ENCODE measurements at places on chromosomes 13 and 19.

DNA sequence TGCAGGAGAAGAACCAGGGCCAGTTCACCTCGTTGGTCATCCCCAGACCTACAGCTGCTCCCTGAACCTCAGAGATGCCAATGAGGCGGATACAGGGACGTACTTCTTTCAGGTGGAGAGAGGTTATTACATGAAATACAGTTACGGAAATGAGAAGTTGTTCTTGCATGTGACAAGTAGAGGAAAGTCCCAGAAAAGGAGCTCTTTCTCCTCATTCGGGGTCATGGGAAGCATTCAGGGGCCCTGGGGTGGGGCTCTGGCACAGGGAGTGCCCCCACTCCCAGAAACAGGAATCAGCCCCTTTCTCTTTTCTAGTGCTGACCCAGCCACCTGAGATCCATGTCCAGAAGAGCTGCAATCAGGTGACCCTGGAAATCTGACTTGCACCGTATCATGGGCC, 4.5 kb upstream of the SIGLEC9 start:
- H3K4me1 ChIP-seq, result peaks cover 72% of the 10 kb centered on the region
- peaks cover 11% of the 10 kb centered on the region for H3K36me3 ChIP-seq
- DNase-seq, result no peak
- peak overlapping the region; percentile 38 for H3K27ac ChIP-seq
- H3K4me3 ChIP-seq, result no peak overlapping the region

DNA sequence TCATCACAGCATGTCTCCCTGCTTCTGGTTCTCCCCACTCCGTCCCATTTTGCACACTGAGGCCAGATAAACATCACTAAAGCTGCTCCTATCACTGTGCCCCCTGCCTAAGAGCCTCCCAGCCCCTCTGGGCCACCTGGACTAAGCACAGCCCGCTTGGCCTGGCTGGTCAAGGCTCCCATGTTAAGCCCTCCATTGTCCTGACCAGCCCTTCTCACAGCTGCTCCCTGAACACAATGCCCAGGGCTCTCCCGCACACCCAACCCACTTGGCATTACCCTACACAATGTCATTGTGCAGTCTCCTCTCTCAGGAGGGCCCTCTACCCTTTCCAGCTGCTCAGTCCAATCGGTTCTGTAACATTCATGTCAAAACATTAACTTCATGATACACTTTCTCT, 133.4 kb downstream of the NUFIP1 start:
- no peaks in the 10 kb centered on the region for H3K4me1 ChIP-seq
- H3K27me3 ChIP-seq, result peaks cover 17% of the 10 kb centered on the region
- H3K36me3 ChIP-seq, result no peaks in the 10 kb centered on the region
- H3K27ac ChIP-seq, result no peak overlapping the region
- no peak for DNase-seq

- H3K4me3 ChIP-seq, result no peak overlapping the region
- peaks cover 26% of the 10 kb centered on the region for H3K4me1 ChIP-seq
- H3K36me3 ChIP-seq, result peaks cover 2% of the 10 kb centered on the region
Measured at GRCh38 chr13:99125326-99125915, 75.2 kb upstream of the UBAC2 start.

DNA sequence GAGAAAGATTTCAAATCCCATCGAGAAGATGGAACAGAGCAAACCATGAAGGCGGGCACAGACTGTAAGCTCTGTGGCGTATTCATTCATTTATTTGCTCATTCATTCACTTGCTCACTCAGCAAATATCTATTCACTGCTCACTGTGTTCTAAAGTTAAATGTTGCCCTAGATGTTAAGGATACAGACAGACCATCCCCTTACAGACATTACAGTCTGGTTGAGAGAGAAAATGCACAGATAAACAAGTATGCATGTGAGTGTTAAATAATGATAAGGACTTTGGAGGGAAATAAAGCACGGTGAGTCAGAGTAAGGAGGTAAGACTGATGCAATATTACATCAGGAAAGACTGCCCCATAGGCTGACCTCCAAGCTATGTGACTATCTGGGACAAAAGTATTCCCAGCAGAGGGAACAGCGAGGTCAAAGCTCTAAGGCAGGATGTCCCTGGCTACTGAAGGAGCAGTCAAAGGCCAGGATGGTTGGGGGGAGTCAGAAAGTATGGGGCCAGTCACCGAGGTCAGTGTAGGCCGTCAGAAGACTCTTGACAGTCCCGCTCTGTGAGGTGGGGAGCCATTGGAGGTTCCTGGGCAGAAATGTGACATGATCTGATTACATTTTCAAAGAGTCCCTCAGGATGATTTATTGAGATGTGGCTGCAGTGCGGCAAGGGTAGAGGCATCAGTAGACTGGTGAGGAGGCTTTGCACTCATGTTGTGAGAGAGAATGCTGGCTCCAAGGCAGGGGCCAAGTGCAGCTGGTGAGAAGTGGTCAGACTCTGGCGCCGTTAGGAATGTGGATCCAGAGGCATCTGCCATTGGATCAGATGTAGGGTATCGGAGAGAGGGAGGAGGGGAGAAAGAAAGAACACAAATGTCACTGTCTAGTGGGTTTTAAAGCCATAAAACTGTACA, 37.9 kb downstream of the MBNL2 start:
- H3K4me1 ChIP-seq, result peaks cover 70% of the 10 kb centered on the region
- H3K36me3 ChIP-seq, result peaks cover 18% of the 10 kb centered on the region
- no peak for DNase-seq
- H3K4me3 ChIP-seq, result no peak overlapping the region

DNA sequence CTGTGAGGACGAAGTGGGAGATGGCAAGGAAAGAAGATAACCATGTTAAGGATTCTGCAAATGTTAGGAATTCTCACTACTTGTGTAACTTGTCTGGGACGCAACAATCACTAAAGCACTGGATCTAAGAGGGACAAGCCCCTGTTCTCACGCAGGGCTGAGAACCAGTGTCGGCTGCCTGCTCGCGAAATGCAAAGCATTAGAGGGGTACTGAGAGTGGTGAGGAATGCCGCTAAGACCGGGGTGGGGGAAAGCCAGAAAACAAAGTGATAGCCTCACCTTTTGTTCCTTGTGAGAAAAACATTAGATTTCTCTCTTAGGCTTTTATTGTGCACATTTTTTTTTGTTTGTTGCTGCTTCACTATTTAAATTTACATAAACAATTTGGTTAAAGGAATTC, 241.9 kb downstream of the ABCC4 start:
- H3K36me3 ChIP-seq, result no peaks in the 10 kb centered on the region
- no peaks in the 10 kb centered on the region for H3K27me3 ChIP-seq
- no peak for DNase-seq
- no peak overlapping the region for H3K4me3 ChIP-seq
- no peaks in the 10 kb centered on the region for H3K4me1 ChIP-seq

DNA sequence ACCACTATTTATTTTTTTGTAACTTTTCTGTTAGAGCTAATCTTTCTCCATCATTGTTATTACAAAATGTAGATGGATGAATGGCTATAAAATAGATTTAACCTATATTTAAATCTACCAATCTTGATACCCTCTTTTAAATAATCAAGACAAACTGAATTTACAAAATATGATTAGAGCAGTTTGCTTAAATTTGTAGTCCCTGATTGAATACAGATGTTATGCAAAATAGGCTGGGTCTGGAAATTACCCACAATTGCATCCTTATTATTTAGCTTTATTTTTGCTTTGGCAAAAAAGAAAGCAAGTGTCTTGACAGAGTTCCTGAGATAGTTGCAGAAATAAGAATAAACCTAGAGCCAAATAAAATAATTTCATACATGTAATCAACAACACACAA, 352.8 kb downstream of the KLF12 start:
- peaks cover 22% of the 10 kb centered on the region for H3K36me3 ChIP-seq
- DNase-seq, result no peak
- no peaks in the 10 kb centered on the region for H3K4me1 ChIP-seq
- no peak overlapping the region for H3K4me3 ChIP-seq

DNA sequence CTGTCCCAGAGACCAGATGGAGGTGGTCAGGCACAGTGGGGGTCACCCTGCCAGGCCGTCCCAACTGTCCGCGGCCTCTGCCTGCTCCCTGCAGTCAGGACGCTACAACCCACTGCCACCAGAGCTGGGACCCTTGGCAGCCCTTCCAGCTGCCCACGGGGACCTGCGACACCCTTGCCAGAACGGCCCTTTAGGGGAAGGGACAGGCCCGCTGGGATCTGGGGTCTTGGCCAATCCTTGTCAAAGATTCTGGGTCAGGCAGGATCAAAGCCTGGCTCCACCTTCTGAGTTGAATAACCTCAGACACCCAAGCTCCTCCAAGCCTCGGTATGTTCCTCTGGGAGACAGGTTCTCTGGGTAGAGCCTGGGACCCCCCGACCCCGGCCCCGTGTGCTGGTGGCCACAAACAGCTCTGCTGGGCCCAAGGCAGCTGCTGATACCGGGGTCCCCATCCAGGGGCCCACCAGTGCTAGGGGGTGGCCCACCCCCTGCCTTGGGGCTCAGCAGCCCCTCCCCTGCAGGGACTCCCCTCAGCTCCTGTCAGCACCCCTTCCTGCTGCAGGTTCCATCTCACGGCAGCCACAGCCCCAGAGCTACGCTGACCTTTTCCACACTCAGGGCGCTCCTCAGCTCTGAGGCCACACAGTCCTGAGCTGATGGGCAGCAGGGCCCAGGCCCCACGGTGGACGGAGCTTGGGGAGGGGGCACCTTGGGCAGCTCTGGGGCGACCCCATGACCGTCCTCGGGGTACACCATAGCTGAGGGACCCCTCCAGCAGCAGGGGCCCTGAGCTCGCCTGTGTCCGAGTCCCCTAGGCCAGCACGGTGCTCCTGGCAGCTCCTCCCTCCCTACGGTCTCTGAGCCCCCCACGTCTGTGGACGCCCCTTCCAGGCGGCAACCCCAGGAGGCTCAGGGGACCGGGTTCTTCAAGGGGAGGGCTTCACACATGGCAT, 18.4 kb downstream of the SBNO2 start:
- no peaks in the 10 kb centered on the region for H3K27me3 ChIP-seq
- no peak overlapping the region for H3K27ac ChIP-seq
- H3K36me3 ChIP-seq, result peaks cover 8% of the 10 kb centered on the region
- DNase-seq, result no peak

DNA sequence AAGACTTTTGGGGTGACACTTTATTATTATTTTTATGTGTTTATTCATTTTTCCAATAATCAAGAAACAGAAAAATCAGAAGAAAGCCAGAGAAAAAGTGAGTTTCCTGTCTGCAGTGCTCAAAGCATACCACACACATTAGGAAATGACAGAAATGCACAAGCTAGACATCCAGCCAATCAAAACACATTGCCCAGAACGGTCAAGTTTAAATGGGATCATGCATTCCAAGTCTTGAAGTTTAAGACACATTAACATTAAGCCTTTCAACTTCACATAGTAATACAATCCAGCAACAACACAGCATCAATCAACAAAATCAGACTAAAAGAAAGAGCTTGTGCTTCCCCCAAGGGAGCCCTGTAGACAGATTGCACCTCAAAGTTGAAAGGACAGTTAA, 28.7 kb upstream of the MEDAG start:
- DNase-seq, result no peak
- no peak overlapping the region for H3K4me3 ChIP-seq
- no peak overlapping the region for H3K27ac ChIP-seq
- no peaks in the 10 kb centered on the region for H3K36me3 ChIP-seq
- H3K27me3 ChIP-seq, result peaks cover 22% of the 10 kb centered on the region

DNA sequence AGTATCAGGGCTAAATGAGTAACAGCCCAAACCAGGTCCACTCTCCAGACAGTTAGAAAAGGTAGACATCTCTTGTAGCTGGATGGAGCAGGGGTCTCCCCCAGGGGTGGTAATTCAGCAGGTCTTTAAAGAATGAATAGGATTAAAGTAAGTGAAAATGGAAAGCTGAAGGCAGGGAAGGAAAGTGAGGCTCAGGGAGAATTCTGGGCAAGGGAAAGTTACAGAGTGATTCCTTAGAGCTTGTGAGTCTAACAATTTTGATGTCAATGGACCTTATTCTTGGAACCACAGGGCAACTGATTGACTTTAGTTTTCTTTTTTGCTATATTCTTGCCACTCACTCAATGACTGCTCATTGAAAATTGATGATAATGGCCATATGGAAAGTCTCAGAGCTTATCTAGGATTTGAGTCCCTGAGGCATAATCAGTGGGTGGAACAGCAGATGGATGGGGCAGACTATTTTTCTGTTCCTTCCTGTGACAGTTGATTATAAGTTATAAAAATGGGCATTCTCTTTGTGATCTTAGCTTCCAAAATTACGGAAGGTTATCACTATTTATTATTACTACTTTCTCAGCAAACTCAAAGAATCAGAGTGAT, 76.9 kb downstream of the LRCH1 start:
- H3K4me3 ChIP-seq, result no peak overlapping the region
- peak overlapping the region; percentile 19 for H3K27ac ChIP-seq
- peaks cover 8% of the 10 kb centered on the region for H3K36me3 ChIP-seq
- no peaks in the 10 kb centered on the region for H3K27me3 ChIP-seq
- H3K4me1 ChIP-seq, result peaks cover 43% of the 10 kb centered on the region

GRCh38 chr13:103557878-103558277, 491.7 kb upstream of the SLC10A2 start:
- no peak overlapping the region for H3K4me3 ChIP-seq
- H3K4me1 ChIP-seq, result no peaks in the 10 kb centered on the region
- DNase-seq, result no peak
- no peak overlapping the region for H3K27ac ChIP-seq
- no peaks in the 10 kb centered on the region for H3K36me3 ChIP-seq

- no peak for DNase-seq
- H3K4me3 ChIP-seq, result peak overlapping the region; percentile 67
- no peaks in the 10 kb centered on the region for H3K36me3 ChIP-seq
Measured at GRCh38 chr19:51688671-51689571, 4.2 kb upstream of the SPACA6 start.

DNA sequence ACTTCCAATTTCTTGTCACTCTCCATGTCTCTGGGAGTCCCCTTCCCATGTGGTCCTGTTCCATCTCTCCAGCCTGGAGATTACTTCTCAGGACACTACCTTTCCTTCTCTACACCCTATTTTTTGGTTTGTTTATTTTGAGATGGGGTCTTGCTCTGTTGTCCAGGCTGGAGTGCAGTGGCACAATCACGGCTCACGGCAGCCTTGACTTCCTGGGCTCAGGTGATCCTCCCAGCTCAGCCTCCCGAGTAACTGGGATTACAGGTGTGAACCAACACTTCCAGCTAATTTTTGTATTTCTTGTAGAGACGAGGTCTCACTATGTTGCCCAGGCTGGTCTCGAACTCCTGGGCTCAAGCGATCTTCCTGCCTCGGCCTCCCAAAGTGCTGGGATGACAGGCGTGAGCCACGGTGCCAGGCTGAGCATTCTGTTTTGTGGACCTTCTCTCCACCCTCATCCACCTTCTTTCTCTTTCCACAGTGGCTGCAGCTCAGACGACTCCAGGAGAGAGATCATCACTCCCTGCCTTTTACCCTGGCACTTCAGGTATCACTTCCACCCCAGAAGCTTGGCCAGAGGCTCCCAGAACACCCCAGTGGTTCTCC, 644 bp downstream of the HCST start:
- H3K27ac ChIP-seq, result peak overlapping the region; percentile 97
- DNase-seq, result no peak
- peaks cover 30% of the 10 kb centered on the region for H3K36me3 ChIP-seq
- H3K27me3 ChIP-seq, result no peaks in the 10 kb centered on the region

GRCh38 chr13:75610466-75610865, 25.7 kb upstream of the LMO7 start:
- H3K36me3 ChIP-seq, result peaks cover 12% of the 10 kb centered on the region
- H3K27me3 ChIP-seq, result no peaks in the 10 kb centered on the region
- no peaks in the 10 kb centered on the region for H3K4me1 ChIP-seq
- no peak for DNase-seq

Measured in activated CD4-positive, alpha-beta T cell treated with anti-CD3 and anti-CD28 coated beads, Interleukin-2, amount 10 ng/mL, durations not matched to agents 7 days and 5 days (primary cell).